ENCODE measurements at places on chromosomes 16 and 17.

DNA sequence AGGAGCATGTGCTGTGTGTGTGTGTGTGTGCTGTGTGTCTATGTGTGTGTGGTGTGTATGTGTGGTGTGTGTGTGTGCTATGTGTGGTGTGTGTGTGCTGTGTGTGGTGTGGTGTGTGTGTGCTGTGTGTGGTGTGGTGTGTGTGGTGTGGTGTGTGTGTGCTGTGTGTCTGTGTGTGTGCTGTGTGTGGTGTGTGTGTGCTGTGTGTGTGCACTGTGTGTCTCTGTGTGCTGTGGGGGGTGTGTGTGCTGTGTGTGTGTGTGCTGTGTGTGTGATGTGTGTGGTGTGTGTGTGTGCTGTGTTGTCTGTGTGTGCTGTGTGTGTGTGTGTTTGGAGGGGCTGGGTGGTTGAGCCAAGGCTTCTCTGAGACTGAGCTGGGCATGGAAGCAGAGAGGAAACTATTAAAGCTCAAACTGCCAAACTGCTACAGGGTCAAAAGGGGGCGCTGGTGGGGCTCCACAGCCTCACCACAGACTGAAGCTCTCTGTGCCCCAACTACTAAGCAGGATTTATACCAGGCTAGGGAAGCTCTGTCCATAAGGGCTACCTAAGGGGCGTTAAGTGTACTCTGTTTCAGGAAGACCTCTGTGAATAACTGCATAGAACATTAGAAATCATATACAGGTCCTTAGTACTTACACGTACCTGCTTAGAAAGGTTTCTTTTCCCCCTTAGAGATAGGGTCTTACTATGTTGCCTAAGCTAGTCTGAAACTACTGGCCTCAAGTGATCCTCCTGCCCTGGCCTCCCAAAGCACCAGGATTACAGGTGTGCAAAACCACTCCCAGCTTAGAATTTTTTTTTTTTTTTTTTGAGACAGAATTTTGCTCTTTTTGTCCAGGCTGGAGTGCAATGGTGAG is 27.8 kb upstream of the GHDC start:
- DNase-seq, result no peak

DNA sequence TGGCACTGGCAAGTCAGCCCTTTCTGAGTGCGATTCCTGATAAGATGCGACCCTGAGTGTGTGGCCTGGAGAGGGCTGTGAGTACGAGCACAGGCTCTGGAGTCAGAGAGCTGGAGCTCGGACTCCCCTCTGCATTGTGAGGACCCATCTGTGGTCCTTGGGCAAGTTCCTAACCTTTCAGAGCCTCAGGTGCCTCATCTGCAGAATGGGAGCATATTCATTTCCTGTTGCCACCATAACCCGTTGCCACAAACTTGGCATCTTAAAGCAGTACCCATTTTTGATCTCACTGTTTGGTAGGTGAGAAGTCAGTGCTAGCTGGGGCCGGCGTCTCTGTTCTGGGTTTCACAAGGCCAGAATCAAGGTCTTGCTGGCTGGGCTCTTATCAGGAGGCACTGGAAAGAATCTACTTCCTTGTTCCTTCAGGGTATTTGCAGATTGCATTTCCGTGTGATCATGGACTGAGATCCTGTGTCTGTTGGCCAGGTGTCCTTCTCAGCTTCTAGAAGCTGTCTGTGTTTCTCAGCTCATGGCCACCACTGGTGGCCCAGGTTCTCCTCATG is 20.2 kb downstream of the KNOP1 start:
- DNase-seq, result no peak

DNA sequence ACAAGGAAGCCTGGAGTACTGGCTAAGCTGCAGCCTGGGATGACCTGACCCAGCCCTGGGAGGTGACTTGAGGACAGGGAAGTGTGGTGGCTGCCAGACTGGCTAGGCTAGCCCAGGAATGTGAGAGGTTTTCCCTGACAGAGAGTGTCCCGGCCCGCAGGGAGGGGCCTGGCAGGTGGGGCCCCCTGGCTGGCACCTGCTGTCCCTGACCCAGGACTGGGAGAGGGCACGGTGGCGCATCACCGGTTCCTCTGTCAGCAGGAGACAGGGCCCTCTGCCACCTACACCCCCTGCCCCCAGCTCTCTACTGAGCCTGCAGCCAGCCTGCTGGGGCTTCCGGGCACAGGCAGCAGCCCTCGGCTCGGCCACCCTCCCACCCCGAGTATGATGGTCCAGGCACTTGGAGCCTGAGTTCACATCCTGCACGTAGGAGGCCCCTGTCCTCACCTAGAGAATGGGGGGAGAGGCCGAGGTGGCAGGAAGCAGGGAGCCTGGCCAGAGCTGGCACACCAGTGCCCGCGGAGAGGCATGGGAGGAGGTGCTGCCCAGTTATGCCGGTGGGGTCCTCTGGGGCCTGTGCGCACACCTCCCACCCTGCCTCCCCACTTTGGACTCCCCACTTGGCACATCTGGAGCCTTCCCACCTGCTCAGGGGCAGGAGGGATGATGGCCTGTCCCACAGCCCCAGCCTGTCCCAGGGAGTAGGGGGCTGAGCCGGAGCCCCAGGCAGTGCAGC is 528 bp downstream of the PRSS27 start:
- no peak for DNase-seq

- DNase-seq, result no peak
Observed at GRCh38 chr17:78131172-78132083, 857 bp downstream of the TMC8 start.

GRCh38 chr16:8070506-8070905 is 519.8 kb downstream of the TMEM114 start:
- DNase-seq, result no peak
